H4 (cell line): ENCODE measurements at places on chromosomes 12 and 14. TPM values are rescaled to one million over a fixed set of nuclear protein-coding genes. Genes with fewer than 3 reads are reported as not detected.

TAS2R31 gene
- total RNA-seq: 1.4 TPM in 1 of 2 replicates, not detected in the other

MMP14 gene
- total RNA-seq: 268 and 298 TPM in 2 replicates

VAMP1 gene
- 2.8 and 4.1 TPM in 2 replicates for total RNA-seq

RDH12 gene
- total RNA-seq: 0.35 and 0.79 TPM in 2 replicates

MYF5 gene
- not detected in 2 replicates for total RNA-seq

SUSD6 gene
- total RNA-seq: 2.7 and 3.4 TPM in 2 replicates

ADAM20 gene
- total RNA-seq: not detected in 2 replicates

LRRC23 gene
- total RNA-seq: 4.1 and 12.2 TPM in 2 replicates

KRT82 gene
- not detected in 2 replicates for total RNA-seq

TNFAIP2 gene
- 0.41 and 5.3 TPM in 2 replicates for total RNA-seq

SEC23A gene
- total RNA-seq: 119 and 146 TPM in 2 replicates

RNASE11 gene
- not detected in 2 replicates for total RNA-seq

TMBIM6 gene
- total RNA-seq: 554 and 683 TPM in 2 replicates

GALNT8 gene
- total RNA-seq: 0.04 TPM in 1 of 2 replicates, not detected in the other

MDP1 gene
- 35.6 and 36.7 TPM in 2 replicates for total RNA-seq

POTEG gene
- total RNA-seq: 0.41 and 0.75 TPM in 2 replicates

SIX1 gene
- 18.4 and 23.3 TPM in 2 replicates for total RNA-seq
